ENCODE measurements at places on chromosomes 6 and 20.

GRCh38 chr6:18579166-18579565 is 192.0 kb downstream of the RNF144B start:
- DNase-seq = no peak

DNA sequence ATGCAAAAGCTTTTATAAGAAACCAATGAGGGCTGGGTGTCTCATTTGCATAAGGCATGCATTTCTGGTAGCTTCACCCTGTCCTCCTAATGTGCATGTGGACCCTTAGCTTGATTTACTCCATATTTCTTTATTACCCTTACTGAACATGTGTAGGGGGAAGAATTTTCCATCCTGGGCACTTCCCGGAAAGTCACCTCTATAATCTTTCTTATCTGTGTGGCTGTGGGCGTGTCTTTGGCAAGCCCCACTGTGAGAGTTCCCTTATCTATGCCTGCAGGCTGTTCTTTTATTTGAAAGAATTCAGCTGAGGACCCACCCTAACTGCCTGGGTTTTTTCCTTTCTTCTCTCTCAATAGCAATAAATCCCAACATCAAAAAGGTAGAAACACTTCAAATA is 627.8 kb downstream of the DOK5 start:
- DNase-seq = no peak

- DNase-seq = no peak
These were observed 15.9 kb downstream of the PRDM1 start for GRCh38 chr6:106102034-106102433.

DNA sequence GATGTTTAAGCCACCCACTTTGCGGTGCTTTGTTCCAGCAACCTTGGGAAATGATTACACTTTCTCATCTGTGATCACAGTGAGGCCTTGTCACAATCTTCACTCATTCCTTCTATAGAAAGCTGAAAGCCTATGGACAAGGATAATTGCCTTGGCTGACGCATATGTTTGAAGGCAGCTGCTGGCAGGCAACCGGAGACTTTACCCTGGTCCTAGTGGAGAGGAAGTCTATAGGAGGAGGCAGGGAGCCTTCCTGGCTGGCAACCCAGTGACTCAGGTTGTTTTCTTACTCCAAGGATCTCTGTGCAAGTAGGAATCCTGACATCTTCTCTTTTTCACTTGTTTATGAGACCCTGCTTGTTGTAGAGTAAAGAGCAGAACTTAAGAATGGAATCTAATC is 34.1 kb upstream of the ESR1 start:
- no peak for DNase-seq

- DNase-seq = no peak
These were observed 102.7 kb upstream of the QKI start for GRCh38 chr6:163311830-163312229.

GRCh38 chr6:13319891-13320564 is 8.3 kb downstream of the TBC1D7 start:
- no peak for DNase-seq

DNA sequence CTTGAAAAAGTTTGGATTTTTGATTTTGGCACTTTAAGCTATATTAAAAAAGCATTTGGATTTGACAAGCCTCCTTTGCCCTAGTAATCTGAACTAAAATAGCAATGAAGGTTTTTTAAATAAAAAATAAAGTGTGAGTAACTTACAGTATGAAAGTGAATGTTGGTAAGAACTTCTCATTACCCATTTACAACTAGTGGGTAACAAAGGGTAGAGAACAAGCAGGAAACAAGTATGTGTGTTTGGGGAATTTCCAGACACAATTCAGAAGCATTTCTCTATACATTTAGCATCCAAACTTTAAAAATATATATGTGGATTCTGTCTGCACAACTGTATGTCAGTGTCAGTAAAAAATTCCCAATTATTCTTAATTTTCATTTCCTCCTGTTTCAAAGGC is 2.9 kb downstream of the TMEM30A start:
- DNase-seq = no peak

- peak; percentile 11 for DNase-seq
These were observed 110.4 kb downstream of the MYB start for GRCh38 chr6:135291288-135292076.

DNA sequence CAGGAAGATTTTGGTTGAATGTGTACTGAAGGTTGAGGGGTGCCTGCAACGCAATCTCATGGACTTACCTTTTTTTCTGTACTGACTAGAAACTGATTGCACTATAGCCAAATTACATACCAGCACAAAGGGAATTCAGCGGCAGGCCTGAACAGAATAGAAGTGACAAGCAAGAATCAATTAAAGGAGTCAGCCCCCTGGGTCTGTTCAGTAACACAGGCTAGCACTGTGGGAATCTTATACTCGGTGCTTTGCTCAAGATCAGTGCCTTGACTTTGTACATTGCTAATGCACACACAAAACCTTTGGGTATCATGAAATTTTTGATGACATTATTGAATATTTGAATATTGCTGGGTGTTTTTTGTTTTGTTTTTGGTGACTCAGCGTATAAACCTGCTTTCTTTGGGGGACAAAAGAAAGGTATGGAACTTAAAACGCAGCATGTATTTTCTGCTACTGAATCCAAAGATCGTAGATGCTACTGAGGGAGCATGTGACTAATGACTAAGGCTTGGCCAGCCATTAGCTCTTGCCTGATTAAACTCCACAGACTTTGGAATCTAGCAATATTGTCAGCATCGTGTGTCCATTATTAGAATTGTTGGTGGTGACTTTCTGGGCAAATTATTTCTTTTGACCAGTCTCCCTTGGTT is 236.6 kb downstream of the ARID1B start:
- DNase-seq = no peak

GRCh38 chr6:166624275-166624674 is 2.8 kb downstream of the RPS6KA2 start:
- peak; percentile 67 for DNase-seq

DNA sequence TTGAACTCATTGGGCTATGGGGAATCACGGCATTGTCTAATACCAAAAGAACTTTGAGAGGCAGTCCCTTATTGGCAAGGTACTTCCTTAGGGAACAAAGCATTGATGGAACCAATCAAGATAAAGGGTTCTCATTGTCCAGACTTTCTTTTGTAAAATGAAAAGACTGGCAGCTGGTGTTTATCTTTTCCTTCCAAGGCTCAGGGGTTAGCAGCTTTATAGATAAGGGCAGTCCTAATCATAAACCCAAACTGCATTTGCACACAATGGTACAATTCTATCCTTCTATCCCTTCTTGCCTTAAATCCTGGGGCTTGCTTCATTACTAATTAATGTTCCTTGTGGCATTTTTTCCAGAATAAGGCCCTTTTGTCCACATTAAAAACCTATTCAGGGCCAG is 28.6 kb downstream of the CDK19 start:
- no peak for DNase-seq

DNA sequence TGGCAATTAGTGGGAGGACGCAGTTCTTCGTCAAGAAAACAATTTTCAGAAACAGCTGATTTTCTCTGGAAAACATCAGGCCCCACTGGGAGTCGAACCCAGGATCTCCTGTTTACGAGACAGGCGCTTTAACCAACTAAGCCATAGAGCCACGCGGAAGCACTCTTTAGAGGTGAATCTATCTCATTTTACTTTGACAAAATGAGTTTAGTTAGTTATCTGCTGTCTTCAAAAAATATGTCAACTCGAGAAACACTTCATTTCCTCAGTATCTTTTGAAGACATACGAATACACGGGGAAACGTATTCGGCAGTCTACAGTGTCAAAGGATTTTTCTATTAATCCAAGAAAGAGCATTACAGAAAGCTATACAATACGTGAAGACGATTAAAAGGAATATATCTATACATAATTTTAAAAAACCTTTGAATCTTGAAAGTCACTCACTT is 26.7 kb downstream of the GPX6 start:
- peak; percentile 66 for DNase-seq

DNA sequence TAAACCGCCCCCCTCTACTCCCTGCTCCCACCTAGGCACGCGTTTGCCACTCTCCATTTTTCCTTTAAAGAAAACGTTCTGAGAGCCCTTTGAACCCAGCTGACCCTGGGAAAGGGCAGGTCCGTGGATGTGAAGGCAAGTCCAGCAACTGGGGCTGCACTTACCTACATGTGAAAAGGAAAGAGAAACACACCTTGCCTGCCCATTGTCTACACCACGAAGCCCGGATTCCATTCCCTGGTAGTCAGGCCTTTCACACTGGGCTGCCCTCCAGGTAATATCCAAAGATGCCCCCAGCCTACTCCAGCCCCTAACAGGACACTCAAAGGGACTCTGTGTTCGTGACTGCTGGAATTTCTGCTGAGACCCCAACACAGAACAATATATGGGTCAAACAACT is 94.4 kb downstream of the CD83 start:
- DNase-seq = no peak

DNA sequence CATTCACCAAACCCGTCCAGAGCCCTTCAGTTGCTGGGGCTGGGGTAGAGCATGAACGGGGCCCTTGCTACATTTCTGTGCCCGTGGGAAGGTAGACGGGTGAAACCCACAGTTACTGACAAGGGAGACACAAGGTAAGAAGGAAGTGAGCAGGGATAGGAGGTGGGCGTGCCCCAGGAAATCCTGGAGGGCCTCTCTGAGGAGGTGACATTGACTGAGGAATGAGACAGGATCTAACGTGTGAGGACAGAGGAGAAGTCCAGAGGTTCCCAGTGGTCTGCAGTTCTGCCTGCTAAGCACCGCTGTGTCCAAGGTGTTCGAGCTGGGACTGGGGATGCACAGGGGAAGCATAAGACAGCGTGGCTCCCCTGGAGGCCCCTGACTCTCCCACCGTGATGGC is 378.8 kb downstream of the CDH4 start:
- DNase-seq = no peak

DNA sequence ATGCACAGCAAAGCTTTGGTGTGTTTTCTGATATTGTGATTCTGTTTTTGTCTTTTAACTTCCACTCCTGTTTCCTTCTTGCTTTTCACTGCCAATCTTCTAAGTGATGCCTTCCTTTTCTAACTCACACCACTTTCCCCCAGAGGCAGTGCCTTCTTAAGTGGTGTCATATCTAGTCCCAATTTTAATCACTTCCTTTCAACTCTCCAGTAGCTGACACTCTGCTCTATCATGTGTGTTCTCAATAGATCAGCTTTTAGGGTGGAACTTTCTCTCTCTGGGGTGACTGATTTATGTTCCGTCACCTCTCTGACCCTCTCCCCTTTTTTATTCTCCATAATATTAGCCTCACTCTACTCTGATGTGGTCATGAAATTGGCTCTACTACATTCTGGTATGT is 180.7 kb downstream of the CLVS2 start:
- no peak for DNase-seq

GRCh38 chr20:60086821-60087562 is 128.8 kb downstream of the CDH26 start:
- no peak for DNase-seq

DNA sequence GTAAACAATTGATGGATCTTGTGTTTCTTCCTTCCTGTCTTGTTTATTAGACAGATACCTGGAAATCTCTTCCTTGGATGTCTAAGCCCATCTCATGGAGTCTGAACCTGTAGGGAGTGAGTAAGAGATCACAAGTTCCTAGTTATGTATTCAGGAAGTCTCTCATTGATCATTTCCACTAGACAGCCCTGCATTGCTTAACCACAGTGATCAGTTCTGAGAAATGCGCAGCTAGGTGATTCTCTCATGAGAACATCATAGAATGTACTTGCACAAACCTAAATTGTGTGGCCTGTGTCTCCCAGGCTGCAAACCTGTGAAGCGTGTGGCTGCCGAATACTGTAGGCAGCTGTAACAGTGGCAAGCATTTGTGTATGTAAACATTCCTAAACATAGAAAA is 39.1 kb downstream of the FAM120B start:
- no peak for DNase-seq

DNA sequence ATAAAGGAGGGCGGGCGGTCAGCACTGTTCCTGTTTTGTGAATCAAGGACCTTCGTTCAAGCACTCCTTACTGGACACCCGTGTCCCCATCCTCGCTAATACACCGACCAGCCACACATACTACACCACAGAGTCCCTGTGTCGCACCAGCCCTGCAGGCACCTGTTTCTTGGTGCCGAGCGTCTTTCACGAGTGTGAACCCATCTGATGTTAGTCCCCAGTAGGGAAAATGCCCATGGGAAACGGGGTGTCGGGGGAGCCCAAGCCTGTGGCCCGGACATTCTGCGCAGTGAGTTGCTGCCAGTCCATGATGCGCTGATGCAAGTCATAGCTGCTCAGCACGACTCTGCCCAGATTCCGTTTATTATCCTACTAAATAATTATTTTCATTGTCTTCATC is 74.7 kb downstream of the TTLL2 start:
- DNase-seq = no peak

DNA sequence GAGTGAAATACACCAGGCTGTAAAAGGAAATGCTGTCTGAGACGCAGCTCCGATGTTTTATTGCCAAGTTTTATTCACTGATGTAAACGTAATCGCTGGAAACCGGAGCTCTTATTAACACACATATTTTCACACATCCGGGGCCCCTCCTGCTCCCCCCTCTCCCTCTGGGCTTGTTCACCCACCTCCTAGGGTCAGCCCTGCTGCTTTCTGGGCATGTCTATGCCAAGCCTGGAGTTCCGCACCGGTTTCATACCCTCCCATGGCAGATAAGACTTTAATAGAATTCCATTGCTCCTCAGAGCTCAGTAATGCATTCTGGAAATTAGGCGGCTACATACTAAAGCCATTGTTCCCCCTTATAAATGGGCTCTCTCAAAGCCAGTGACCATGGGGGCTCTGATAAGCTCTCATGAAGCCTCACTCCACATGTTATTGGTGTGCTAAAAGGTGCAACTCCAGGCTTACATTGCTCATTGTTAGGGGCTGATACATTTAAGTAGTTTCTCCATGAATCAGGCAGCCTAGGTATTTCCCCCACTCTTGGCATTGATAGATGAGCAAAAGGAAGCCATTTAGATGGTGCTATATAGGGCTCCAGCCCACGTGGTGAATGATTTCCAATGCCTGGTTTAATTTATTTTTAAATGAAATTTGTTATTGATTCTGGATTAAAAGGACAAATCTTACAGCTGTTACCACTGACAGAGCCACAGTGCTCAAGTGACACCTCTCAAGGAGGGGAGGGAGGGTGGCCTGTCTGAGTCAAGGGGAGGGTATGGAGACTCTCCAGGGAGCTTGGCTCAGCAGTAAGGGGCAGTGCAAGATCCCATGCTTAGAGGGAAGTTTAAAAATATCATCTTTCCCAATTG is 4.5 kb upstream of the VSTM2L start:
- no peak for DNase-seq

DNA sequence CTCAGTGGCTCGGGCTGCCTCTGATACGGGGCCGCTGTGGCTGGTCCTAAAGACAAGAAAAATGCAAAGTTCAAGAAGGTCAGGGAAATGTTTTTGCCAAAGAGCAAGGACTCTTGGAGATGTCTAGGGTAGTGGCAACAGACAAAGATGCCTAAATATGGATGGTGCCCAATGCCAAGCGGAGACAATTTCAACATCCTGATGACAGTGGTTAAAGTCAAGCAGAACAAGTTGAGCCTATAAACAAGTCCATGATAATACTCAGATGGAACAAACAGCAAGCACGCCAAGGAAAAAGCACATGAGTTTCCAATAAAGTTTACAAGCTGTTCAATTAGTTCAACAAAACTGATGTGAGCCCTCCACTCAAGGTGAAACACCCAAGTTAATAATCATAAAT is 51.1 kb downstream of the SLC22A1 start:
- no peak for DNase-seq
